Fibroblast of villous mesenchyme (primary cell): ENCODE measurements at places on chromosomes 2 and 18. TPM values are rescaled to one million over a fixed set of nuclear protein-coding genes. Genes with fewer than 3 reads are reported as not detected.

ANTXR1 gene
- total RNA-seq, result 188 and 206 TPM in 2 replicates

LRP1B gene
- total RNA-seq, result 1.6 and 2.2 TPM in 2 replicates

TRIP12 gene
- total RNA-seq, result 235 and 335 TPM in 2 replicates

MEP1B gene
- total RNA-seq, result under 0.01 and 0.64 TPM in 2 replicates
